ENCODE measurements at places on chromosomes 4 and X.

GRCh38 chrX:11386001-11386523 is 92.8 kb downstream of the AMELX start:
- no peak for DNase-seq

GRCh38 chr4:180285796-180286195 is 1957.4 kb upstream of the TENM3 start:
- no peak for DNase-seq

GRCh38 chr4:13893211-13893610 is 265.7 kb upstream of the BOD1L1 start:
- no peak for DNase-seq

GRCh38 chrX:21606002-21606401 is 52.1 kb downstream of the KLHL34 start:
- no peak for DNase-seq

DNA sequence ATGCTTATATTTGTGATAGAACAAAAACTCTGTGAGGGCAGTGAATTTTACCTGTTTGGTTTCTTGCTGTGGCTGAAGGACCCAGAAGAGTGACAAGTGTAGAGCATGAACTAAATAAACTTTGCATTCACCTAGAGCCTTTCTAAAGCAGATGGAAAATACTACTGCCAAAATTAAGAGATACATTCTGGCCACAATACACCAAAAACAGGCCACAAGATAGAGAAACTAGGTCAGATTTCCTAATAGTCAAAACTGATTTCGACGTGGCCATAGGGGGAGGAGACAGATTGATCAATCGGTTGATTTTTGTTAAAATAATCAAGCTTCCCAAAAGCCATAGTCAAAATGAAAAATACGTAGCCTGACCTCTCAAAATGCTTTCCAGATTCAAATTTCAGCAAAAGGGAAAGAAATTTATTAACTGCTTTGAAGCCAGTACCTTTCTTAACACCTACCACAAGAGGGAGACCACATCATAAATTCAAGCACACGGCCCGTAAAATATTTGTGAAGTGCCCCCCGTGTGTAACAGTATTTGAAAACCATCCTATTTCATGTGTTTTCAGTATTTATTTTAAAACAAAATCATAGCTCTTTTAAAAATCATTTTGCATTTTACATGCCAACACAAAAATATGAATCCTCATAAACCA is 132.4 kb downstream of the CORIN start:
- DNase-seq = no peak

DNA sequence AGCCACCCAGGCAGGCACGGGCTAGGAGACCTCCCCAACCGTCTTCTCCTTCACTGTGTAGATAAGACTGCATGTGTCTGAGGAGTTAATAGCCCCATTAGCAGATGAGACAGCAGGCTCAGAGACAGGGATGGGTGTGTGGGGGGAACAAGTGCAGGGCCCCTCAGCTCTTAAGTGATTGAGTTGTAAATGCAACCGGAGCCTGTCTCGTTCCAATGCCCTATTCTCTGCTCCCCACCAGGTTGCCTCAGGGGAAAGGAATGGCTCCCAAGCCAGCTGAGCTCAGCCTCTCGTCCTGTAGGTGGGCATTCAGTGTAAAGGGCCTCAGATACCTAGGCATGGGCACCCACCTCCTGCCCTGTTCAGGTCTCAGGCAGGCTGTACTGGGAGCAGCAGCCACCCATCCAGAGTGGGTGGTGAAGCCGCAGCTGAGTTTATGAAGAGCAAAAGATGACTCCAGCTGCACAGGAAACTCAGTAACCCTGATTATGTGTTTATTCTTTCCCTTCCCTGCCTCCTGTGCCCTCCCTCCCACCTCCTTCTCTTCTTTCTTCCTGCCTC is 87.3 kb downstream of the PJA1 start:
- no peak for DNase-seq

DNA sequence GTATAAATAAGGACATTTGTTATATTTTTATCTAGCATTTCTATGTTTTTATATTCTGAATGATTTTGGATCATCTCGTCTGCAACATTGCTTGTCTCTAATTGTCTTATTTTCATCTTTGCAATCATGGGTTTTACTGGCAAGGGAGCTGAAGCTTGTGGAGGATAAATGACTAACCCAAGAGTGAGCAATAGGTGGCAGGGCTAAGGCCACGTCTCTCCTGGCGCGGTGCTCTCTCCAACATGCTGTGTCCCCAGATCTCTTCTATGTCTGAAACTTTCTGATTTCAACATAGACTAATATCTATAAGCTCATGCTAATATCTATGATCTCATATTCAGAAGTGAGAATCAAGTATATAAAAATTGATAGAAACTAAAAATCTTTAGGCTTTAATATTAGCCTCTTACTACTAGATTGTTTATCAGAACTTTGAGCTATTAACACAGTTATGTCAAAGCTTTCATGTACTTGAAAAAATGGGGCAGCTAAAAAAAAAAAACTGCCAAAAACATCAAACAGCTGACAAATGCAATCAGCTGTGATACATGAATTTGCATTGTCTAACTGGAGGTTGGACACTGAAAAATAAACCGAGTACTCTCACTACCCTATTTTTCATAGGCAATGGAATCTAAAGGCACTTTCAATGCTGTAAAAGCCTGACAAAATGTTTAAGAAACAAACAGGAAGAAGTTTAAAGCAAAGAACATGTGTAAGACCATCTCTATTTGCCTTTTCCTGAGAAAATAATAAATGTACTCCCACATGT is 169.2 kb downstream of the TMA16 start:
- no peak for DNase-seq

- DNase-seq = peak; percentile 26
Measured at GRCh38 chrX:44330227-44330626, 13.2 kb downstream of the EFHC2 start.

DNA sequence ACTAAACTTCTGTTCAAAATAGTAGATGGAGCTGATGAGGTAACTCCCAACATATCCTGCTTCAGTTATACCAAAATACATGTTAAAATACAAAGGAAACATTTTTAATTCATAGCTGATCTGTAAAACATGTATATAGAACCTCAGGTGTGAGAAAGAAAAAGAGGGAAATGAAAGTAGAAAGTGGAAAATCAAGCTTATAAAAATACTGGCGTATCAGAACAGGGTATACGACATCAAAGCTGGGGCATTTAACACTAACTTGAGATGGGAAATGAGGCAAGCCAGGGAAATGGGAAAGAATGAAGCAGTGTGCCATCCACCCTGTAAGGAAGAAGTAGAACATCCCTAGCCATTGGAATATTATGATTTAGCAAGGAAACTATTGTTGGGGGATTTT is 767.5 kb downstream of the DMD start:
- DNase-seq = no peak

DNA sequence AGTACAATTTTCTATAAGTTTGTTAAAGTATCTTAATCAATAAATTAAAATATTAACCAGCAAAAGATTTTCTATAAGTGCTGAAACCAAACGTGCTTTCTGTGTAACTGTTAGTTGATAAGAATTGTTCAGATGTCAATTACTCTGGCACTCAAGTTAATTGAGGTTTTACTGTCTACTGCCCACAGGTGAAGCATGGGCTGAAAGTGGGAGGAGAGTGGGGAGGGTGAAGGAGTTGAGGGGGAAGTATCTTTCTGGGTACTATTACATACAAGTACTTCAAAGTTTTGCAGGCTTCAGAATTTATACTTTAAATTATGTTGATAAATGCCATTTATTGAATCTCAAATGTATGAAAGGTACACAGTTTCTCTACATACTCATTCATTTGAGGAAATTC is 19.1 kb upstream of the CXCL3 start:
- no peak for DNase-seq

GRCh38 chrX:102599084-102599950 is at the start of gene ARMCX5:
Gene ARMCX5 (plus strand): TSS chrX:102599515. CDS start chrX:102602142, 2,627 bp downstream.
- DNase-seq = peak; percentile 50

DNA sequence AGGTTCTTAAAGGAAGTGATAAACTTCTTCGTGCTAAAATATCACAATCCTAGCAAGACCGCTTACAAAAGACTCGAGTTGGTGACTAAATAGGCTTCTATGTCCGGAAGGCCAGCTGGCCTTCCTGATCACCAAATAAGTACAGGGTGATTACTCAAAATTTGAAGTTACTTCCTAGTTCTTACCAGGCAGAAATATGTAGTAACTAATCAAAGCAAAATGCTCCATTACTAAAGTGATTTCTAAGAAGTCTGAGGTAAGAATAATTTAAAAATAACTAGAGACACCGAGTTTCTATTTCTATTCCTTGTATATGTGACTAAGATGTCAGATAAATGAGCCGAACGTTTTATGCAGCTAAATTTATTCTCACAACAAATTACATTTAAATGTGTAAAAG is 62.2 kb downstream of the NSUN7 start:
- no peak for DNase-seq

DNA sequence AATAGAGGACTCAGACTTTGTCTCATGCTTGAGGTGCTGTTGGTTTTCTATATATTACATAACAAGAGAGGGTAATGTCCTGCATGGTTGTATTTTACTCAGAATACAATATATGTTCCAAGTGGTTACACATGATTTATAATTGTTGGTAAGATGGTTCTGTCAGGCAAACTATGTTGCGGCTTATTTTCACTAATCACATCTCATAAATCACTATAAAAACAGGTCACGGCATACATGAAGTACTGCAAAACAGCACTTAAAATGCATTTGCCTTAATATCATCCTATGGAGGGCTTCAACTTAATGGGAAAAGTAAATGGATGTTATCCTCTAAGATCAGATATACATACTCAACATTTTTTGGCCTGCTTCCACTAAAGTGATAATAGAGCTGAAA is 246.0 kb upstream of the ARSJ start:
- no peak for DNase-seq

DNA sequence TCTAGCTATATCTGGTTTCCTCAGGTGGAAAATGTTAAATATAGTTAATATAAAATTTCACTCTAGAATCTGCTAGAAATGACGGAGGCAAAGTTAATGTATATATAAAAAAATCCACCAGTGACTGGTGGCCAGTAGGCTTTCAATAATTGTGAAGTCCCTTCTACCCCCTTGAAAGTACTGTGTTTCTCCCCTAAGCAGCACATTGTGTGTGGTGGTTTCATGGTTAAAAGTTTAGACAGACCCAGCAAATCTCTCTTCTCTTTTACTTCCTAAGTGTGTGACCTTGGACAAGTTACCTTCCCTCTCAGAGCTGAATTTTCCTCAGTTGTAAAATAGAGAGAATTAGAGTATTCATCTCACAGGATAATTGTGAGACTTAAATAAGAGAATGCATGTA is 600 bp upstream of the HEPH start:
- DNase-seq = no peak

DNA sequence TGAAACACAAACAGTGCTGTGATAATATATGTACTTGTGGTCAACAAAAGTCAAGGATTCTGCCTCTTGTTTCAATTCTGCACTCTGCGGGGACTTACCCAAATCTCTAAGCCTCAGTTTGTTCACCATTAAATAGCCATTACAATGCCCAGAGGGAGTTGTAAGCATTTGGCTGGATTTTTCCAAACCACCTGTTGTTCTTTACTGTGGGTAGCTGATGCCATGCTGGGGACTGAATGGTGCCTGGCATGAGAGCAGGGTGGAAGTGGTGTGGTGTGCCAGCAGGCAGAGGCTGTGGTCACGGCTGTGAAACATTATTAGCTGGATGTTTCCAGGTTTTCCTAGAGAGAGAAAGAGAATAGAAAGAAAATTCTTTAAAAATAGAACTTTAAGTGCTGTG is 60.7 kb upstream of the PAK3 start:
- no peak for DNase-seq

Measured in stimulated activated naive CD4-positive, alpha-beta T cell (primary cell).